NCI-H1092 (cell line): ENCODE measurements at places on chromosomes 5 and 9.

DNA sequence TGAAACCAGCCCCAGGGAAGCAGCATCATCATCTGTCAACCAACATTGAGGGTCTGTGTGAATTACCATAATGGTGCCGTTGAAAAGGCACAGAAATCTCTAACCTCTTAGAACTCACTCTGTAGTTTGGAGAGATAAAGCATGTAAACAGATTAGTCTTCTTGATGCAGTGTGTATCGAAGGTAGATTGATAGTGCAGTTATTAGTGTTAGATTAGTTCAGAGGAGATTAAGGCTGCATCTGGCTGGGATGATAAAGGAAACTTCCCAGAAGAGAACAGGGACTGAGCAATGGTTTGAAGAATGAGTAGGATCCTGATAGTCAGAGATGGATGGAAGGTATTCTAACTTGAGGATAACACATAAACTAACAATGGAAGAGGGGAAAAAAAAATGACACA lies 651.5 kb downstream of the TLE1 start:
- no peak for DNase-seq

GRCh38 chr9:95080961-95081647 lies 236.4 kb downstream of the FANCC start:
- no peak for DNase-seq

- no peak for DNase-seq
Observed at GRCh38 chr5:52751137-52751536, 36.6 kb upstream of the ITGA1 start.

DNA sequence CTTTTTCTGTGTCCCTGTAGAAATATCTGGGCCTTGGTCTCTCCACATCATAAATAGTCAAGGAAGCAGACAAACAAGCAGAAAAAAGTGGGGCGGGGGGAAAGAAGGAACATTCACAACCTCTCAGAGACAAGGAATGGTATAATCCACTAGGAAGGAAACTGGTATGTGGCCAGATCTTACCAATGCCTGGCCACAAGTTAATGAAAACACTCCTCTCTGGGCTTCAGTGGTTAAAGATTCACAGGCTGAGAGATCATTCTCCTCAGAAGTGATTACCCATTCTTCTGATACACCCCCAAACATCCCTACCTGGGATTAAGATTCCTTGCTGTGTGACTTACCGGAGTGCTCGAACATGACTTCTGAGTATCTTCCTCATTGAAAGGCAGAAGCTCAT lies 290.6 kb downstream of the MARCHF11 start:
- DNase-seq = no peak

DNA sequence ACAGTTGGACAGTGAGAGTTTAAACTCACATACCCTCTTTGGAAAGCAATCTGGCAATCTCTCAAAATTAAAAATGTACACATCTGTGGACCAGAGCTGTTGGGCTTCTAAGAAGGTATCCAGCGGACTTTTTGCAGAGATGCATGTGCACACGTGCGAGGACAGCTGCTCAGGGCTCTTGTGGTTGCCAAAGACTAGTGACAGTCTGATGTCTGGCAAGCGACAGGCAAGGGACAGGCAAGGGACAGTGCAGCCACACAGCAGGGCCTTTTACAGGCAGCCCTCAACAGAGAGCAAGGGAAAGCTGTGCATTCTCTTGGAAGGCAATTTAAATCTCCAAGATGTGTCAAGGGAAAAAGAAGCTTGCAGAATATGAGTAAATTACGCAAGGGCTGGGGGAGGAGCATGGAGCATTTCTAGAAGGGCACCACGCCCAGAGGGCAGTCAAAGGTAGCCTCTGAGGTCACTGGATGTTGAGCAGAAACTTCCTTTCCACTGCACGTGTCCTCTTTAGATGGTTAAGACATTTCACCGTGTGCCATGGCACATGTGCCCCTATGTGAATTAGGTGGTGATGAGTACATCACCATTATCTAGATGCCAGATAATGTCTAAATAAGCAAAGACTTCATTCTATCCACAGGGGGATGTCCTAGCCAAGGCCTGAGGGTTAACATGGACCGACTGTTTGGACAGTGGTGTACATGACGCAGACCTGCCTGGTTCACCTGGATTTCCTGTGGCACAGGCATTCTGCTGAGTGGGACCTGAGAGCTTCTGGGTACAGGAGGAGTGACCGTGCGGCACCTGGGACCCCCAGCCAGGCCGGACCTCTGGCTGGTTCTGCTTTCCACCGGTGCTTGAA lies 9.1 kb downstream of the GFPT2 start:
- no peak for DNase-seq

- no peak for DNase-seq
Observed at GRCh38 chr5:171610686-171611085, 174.9 kb upstream of the SMIM23 start.

- no peak for DNase-seq
Observed at GRCh38 chr5:74655206-74655605, 14.7 kb upstream of the ENC1 start.

GRCh38 chr5:57493034-57493433 lies 10.4 kb upstream of the ACTBL2 start:
- no peak for DNase-seq

DNA sequence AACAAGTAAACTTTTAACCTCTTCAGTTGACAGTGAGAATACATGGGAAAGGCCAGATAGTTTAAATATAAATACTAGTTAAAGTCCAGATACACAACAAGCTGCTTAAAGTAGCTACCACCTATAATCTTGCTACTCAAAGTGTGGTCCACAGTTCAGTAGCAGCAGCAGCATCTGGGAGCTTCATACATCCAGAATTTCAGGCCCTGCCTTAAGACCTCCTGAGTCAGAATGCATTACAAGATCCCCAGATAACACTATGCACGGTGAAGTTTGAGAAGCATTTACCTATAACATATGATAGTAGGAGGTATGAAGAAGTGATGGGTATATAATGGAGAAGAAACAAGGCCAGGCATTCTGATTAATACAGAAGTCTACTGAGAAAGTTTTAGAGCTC lies 244.5 kb downstream of the EFNA5 start:
- DNase-seq = no peak

DNA sequence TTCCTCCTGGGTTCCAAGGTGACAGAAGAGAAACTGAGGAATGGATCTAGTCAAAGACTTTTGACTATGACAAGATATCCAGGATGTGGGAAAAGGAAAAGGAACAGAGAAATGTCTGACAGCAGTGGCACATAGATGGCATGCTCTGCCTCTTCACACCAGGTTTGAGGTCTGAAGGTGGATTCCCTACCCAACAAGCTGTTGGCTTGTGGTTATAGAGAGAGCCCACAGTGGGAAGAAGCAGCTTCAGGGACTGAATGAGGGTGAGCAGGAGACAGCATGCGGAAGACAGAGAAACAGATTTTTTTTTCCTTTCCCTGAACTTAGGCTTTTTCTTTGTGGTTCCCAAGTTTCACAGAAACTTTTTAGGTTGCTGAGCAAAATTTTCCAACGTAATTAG lies 20.6 kb downstream of the IFNW1 start:
- DNase-seq = no peak

DNA sequence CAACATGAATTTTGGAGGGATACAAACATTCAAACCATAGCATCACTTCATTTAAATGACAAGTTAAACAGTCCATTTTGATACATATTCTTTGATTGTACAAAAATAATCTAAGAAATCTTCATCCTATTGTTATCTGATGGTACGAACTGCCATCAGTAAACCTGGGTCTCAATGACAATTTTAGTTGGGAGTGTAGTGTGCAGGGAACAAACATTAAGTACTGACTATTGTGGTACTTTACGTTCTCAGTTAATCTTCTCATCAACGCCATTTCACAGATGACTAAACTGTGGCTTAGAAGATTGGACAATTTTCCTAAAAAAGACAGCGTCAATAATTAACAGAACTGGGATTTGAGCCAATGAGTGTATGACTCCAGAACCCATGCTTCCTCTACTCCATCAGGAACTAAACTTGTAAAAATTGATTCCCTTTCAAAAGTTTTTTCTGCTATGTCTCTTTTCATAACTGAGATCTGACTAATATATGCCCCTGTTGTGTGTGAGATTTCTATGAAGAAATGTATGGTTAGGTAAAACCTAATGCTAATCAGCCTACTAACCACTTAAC lies 21.1 kb downstream of the TNPO1 start:
- DNase-seq = no peak

DNA sequence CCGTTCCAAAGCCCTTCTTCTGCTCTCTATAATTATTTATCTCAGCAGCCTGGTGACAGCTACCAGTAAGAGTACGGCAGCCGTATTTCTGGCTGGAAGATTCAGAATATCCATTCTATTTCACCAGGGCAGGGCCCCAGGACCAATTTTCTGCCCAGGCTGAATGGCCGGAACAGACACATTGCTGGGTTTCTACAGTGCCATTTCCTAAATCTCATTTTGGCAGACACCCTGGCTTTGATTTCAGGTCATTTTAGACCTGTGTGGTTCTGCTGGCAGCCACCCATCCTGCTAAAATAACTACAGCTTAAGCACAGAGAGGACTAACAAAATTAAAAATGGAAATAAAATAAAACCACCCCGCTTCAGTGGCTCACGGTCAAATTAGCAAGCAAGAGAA lies 95.0 kb downstream of the CRB2 start:
- no peak for DNase-seq

- no peak for DNase-seq
Observed at GRCh38 chr5:159050316-159051143, 49.2 kb downstream of the EBF1 start.

GRCh38 chr9:104743376-104743985 lies 4.0 kb upstream of the NIPSNAP3A start:
- peak; percentile 22 for DNase-seq

GRCh38 chr5:159783726-159784247 lies 132.5 kb upstream of the ADRA1B start:
- no peak for DNase-seq

DNA sequence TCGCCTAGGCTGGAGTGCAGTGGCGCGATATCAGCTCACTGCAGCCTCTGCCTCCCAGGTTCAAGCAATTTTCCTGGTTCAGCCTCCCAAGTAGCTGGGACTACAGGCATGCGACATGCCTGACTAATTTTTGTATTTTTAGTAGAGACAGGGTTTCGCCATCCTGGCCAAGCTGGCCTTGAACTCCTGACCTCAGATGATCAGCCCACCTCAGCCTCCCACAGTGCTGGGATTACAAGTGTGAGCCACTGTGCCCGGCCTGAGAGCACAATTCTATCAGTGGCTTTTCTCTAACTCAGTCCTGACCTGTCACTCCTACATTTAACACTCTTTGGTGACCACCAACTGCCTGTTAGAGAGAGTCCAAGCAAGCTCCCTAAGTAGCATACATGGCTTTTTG lies 82.7 kb upstream of the SPOCK1 start:
- no peak for DNase-seq

DNA sequence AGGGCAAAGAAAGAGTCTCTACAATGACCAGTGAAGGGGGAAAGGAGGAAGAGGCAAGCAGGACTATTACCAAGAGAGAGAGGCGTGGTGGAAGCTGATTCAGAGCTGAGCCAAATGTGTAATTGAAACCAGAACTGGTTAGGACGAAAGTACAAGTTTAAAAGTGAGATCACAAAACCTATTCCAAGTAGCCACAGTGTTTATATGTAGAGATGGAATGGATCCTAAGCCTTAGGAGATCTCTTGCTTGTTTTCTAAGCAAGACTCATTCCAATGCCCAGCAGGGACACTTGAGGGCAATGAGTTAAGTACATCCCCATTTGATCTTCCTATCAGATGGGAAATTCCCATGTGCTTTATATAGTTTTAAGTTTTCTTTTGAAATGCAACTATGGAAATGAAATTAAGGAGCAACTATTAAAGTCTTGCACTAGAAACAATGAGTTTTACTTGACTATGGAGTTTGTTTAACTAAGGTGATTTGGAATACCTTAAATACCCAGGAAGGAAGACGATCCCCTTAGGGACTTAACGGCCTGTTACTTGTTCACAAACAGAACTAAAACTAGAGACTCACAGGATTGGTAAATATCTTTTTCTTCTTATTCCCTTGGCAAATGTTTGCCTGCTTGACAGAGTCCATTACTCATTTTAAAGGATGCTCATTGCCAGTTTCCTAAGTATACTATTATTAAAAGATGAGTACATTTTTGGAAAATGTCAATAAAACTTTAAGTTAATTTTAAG lies 51.1 kb upstream of the SNX2 start:
- DNase-seq = no peak

DNA sequence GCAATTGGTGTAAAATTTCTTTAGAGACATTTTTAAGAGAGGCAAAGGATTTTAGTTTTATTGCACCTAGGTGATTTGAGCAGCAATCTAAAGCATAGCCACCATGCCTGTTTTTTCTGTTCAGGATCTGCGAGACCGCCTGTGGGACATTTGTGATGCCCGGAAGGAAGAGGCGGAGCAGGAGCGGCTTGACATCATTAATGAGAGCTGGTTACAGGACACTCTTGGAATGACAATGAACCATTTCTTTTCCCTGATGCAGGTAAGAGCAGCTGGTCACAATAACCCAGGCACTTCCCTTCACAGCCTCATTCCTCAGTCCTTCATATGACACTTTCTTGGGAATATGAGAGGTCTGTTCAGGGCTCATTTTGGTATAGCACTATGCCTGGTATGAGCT lies 103.2 kb upstream of the IL7R start:
- no peak for DNase-seq
